ENCODE measurements at places on chromosomes 2 and 18.

GRCh38 chr2:192424243-192424642, 229.5 kb upstream of the TMEFF2 start:
- DNase-seq: no peak

- no peak for DNase-seq
Observed at GRCh38 chr2:179981085-179981484, 26.0 kb downstream of the CWC22 start.

DNA sequence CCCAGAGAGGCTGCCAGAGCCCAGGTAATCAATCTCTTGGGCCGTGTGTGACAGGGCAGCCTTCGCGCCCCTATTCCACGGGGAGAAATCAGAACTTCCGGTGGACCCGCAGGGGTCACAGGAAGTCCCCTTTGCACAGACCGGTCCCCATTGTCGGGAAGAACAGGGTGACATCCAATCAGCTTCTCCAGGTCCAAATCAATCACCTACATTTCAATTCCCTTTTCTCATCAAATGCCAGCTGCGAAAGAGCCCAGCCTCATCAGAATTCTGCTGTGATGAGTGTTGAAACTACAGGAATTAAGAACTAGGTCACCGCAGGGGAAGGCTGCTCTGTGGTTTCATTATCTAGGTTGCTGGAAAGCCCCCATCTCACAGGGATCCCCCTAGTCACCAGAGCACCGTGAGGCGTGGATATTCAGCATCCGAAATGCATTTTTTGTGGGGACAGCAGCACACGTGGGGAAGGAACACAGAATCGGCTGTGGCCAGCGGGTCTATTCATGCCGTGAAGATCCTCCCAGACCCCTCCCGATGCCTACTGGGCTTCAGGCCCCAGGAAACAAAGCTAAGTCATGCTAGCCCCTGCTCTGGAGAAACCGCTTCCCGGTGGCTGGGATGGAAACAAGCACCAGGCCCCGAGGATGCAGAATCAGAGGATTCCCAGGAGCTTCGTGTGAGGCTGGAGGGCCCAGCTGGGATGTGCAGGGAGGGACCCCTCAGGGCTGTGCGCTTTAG, 193.7 kb upstream of the ID2 start:
- DNase-seq: no peak

DNA sequence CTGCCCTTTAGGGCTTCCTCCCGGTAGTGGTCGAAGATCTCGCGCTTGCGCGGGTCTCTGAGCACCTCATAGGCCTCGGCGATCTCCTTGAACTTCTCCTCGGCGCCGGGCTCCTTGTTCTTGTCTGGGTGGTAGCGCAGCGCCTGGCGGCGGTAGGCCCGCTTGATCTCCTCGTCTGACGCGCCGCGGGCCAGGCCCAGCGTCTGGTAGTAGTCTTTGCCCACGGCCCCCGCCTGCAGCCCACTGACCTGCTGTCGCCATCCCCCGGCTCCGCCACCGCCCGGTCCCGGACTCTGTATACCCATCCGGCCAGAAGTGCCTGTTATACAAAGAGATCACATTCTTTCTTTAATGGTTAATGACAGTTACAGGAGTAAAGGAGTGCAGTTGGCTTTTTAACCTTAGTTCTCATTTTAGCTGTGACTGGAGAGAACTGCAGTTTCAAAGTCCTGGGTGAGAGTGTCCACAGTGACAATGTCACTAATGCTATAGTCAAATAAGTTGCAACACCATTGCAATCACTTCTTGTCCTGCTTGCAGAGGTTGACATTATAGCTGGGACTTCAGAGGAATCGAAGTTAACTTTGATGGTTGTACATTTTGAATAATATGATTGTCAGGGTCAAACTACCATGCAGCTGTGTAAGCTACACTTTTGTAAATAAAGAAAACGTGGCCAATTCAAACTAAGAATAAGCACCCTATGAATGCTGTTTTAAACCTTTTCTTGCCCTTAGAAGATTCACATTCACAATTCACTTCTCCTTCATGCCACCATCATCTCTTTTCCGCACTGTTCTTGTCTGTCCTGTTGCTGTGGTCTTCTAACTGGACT, 35.3 kb upstream of the CAVIN2 start:
- no peak for DNase-seq

- no peak for DNase-seq
Observed at GRCh38 chr2:228107846-228108245, 73.6 kb downstream of the SPHKAP start.

DNA sequence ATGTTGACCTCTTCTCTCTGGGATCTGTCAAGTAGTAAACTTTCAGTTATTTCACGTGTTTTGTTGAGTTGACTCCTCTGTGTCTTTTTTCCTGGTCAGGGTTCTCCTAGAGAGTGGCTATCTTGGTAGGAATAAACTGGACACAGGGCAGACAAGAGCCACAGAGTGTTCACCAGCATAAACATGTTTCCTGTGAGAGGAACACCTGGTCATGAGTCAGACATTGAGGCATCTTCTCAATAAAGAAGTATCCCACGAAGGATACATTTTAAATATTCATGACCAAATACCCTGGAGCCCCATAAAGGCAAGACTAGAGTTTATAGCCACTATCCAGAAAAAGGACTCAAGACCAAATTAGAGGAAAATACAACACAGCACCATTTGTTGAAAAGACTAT, 269.7 kb upstream of the ZNF521 start:
- no peak for DNase-seq
